Astrocyte (in vitro differentiated cells and primary cell): ENCODE measurements at places on chromosomes 1 and 21. TPM values are rescaled to one million over a fixed set of nuclear protein-coding genes. Genes with fewer than 3 reads are reported as not detected.

DNA sequence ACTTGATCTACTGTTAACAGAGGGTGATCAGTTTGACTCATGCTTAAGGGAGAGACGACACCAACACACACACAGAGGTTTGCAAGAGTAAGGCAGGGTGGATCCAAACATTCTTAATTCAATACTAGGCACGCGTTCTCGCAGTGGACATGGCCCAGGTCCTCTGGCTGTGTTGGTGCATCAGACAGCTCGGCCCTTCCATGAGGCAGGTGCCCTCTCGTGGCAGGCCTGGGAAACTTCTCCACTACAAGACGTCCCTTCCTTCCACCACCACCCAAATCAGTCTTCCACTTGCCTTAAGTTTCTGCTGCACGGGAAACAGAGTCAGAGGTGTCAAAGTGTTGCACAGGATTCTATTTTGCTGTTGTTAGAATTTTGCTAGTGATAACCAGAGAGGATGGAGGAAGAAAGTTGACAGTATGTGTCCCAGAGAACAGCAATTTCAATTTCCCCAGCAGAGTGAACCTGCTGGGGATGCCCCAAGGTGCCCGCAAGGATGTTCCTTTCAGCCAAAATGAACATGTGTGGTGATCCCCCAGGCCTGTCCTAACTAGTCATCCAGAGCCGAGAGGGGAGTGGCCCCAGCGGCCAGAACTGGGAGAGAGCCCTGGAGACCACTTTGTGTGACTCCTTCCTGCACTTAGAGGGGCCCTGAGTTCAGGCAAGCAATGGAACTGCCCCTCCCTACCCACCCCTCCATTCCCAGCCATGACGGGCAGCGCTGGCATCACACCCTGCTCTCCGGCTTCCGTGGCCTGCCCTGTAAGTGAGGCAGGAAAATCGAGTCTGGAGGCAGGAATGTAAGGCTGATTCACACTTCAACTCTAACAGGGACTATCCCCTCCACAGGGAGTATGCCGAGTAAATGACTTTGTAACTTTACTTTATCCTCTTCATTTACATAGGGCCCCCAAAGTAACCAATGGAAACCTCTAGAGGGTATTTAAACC is 34.8 kb downstream of the MX1 start:
- H3K27me3 ChIP-seq = no peaks in the 10 kb centered on the region

- H3K27me3 ChIP-seq = peaks cover 8% of the 10 kb centered on the region
- H3K27ac ChIP-seq = no peak overlapping the region
- no peaks in the 10 kb centered on the region for H3K36me3 ChIP-seq
- no peak overlapping the region for H3K4me3 ChIP-seq
Measured at GRCh38 chr1:230702934-230703678, 10.8 kb downstream of the AGT start.

- H3K36me3 ChIP-seq = no peaks in the 10 kb centered on the region
- DNase-seq = no peak
- H3K4me1 ChIP-seq = no peaks in the 10 kb centered on the region
Measured at GRCh38 chr1:90295534-90295933, 300.6 kb downstream of the ZNF326 start.

GRCh38 chr1:161119092-161119903 is 1.4 kb downstream of the NIT1 start:
- H3K4me3 ChIP-seq = peak overlapping the region; percentile 98
- H3K36me3 ChIP-seq = peaks cover 29% of the 10 kb centered on the region
- H3K4me1 ChIP-seq = peaks cover 29% of the 10 kb centered on the region
- peak overlapping the region; percentile 98 for H3K27ac ChIP-seq

Gene AGO1
- 34.1 and 35.1 TPM in 2 replicates for total RNA-seq

- no peaks in the 10 kb centered on the region for H3K36me3 ChIP-seq
- peaks cover 7% of the 10 kb centered on the region for H3K27me3 ChIP-seq
- H3K4me1 ChIP-seq = peaks cover 29% of the 10 kb centered on the region
- H3K4me3 ChIP-seq = no peak overlapping the region
Measured at GRCh38 chr1:31718327-31718897, 14.6 kb upstream of the COL16A1 start.

DNA sequence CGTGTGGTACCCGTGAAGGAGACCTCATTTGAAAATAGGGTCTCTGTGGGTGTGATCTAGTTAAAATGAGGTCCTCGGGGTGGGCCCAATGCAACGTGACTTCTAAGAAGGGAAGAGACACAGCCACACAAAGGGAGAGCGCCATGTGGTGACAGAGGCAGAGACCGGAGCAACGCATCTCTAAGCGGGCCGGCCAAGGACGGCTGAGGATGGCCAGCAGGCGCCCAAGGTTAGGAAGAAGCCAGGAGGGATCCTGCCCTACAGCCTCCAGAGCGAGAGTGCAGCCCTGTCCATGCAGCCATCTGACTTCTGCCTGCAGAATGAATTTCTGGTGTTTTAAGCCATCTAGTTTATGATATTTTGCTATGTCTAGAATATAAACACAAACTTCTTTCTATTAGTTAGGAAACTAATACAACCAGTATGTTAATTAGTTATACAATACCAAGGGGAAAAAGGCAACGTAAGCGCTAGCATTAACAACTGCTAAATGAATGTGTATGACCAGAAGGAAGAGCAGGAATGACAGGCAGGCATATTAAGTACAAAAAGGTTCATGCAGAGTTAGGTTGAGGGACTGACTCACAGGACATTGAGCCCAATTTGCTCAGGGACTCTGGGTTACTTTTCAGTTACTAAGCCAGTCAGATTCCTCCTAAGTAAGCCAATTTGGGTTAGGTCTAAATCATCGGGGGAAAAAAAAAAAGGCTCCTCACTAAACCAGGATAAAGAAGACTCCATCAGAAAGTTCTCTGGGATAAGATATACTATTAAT is 4.1 kb downstream of the CEP104 start:
- peaks cover 6% of the 10 kb centered on the region for H3K4me1 ChIP-seq
- H3K36me3 ChIP-seq = peaks cover 2% of the 10 kb centered on the region
- H3K27me3 ChIP-seq = no peaks in the 10 kb centered on the region
- no peak for DNase-seq

DNA sequence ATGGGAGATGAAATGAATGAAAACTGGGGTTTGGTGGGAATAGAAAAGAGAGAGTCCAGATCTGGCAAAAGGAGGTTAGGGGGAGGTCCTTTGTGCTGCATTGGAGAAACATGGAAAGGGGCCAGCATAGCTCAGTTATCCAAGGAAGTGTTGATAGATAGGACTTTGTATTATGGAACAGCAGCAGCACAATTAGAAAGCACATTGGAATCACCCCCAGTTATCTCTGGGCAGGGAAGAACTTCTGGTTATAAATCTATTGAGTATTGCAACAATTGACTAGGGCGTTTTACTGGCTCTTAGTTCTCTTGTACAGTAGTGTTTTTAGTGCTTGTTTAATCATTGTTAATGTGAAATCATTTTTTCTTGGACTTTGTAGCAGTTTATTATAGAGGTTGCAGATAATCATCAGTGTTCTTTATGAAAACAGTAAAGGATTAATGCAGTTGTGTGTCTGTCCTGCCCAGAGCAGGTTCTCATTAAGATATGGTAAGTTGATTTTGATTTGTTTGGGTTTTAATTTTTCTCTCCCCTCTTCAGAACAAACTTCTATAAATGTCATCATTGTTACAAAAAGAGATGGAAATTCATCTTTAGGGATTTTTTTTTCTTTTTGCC is 76.6 kb downstream of the NR5A2 start:
- peaks cover 1% of the 10 kb centered on the region for H3K27me3 ChIP-seq
- H3K4me3 ChIP-seq = no peak overlapping the region

Gene RIMS3
- 4.3 and 4.9 TPM in 2 replicates for total RNA-seq

Gene AKIRIN1
- total RNA-seq = 152 and 156 TPM in 2 replicates

GRCh38 chr1:230169454-230170152 is 102.6 kb downstream of the GALNT2 start:
- no peaks in the 10 kb centered on the region for H3K36me3 ChIP-seq
- H3K4me1 ChIP-seq = peaks cover 31% of the 10 kb centered on the region
- H3K4me3 ChIP-seq = no peak overlapping the region

Gene LAMC2
- total RNA-seq = 8.0 and 13.9 TPM in 2 replicates

Gene TLR5
- 1.1 and 1.2 TPM in 2 replicates for total RNA-seq

Gene CAMSAP2
- 45.6 and 49.4 TPM in 2 replicates for total RNA-seq

DNA sequence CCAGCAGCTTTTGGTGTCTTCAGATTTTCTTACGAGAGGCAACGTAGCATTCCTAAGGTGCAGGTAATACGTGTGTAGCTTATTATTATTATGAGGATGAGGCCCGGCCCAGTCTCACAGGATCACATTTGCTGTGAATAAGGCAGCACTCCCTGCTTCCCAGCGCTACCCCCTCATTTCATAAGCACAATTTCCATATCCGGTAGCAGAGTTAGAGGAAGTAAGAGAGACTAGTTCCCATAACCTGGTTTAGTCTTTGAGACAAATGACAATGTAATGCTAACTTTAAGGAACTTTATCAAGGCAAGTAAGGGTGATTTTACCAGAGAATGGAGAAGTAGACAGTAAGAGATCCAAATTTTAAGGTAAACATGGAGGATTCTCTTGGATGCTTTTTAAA is 14.6 kb upstream of the LMO4 start:
- peaks cover 3% of the 10 kb centered on the region for H3K27me3 ChIP-seq
- H3K4me1 ChIP-seq = no peaks in the 10 kb centered on the region
- DNase-seq = no peak
- no peak overlapping the region for H3K4me3 ChIP-seq

Gene KLF17
- total RNA-seq = 0.09 TPM in 1 of 2 replicates, not detected in the other

Gene UBE2U
- total RNA-seq = not detected in 2 replicates

Gene DAB1
- 0.91 and 1.6 TPM in 2 replicates for total RNA-seq

Gene CD5L
- not detected in 2 replicates for total RNA-seq

GRCh38 chr1:67724928-67725560 is 40.0 kb downstream of the GADD45A start:
- peaks cover 6% of the 10 kb centered on the region for H3K36me3 ChIP-seq
- peaks cover 52% of the 10 kb centered on the region for H3K4me1 ChIP-seq
- no peaks in the 10 kb centered on the region for H3K27me3 ChIP-seq

- H3K4me1 ChIP-seq = no peaks in the 10 kb centered on the region
- H3K4me3 ChIP-seq = no peak overlapping the region
- H3K36me3 ChIP-seq = no peaks in the 10 kb centered on the region
- H3K27me3 ChIP-seq = peaks cover 4% of the 10 kb centered on the region
- no peak for DNase-seq
Measured at GRCh38 chr21:34235514-34235913, 128.3 kb upstream of the KCNE2 start.

GRCh38 chr1:151837197-151837596 is 2.4 kb downstream of the C2CD4D start:
- no peak for DNase-seq
- H3K4me1 ChIP-seq = peaks cover 27% of the 10 kb centered on the region
- no peak overlapping the region for H3K27ac ChIP-seq
- H3K4me3 ChIP-seq = no peak overlapping the region
- H3K27me3 ChIP-seq = peaks cover 21% of the 10 kb centered on the region

DNA sequence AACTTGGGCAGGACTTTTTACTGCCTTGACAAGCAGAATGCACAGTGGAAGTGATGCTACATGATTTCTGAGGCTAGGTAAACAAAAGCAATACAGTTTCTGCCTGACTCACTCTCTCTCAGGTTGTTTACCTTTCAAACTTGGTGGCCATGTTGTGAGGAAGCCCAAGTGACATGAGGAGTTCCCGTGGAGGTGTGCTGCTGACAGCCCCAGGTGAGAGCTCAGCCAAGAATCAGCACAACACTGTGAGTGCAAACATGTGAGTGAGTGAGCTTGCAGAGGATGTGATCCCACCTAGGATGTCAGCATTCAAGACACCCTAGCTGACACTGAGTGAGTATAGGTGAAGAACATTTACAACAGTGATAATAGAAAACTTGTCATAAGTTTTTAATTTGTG is 71.1 kb upstream of the IFNAR2 start:
- H3K4me3 ChIP-seq = no peak overlapping the region
- H3K27ac ChIP-seq = no peak overlapping the region
- no peaks in the 10 kb centered on the region for H3K36me3 ChIP-seq
- no peaks in the 10 kb centered on the region for H3K4me1 ChIP-seq

GRCh38 chr1:201551096-201551495 is 12.2 kb downstream of the NAV1 start:
- DNase-seq = no peak
- H3K36me3 ChIP-seq = no peaks in the 10 kb centered on the region
- H3K27me3 ChIP-seq = no peaks in the 10 kb centered on the region
- H3K4me3 ChIP-seq = no peak overlapping the region
- H3K4me1 ChIP-seq = peaks cover 35% of the 10 kb centered on the region
- peak overlapping the region; percentile 82 for H3K27ac ChIP-seq

- no peak for DNase-seq
- no peak overlapping the region for H3K4me3 ChIP-seq
Measured at GRCh38 chr1:29471487-29472313, 235.4 kb downstream of the PTPRU start.

DNA sequence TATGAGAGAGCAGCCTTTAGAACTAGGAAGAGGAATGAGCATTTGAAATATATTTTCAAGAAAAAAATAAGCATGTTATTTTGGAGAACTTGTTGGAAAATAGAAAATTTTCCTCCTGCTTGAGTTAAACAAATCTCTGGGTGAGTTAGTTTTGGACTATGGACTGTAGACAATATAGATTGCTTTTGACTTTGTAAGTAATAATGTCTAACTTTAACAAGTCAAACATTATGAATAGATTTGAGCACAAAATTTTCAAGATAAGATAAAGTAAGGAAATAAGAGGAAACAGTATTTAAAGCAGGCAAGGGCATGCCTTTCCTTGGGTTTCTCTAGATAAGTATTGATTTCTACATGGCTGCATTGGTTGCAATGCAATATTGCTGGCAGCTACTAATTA is 360.8 kb downstream of the LMO4 start:
- peaks cover 15% of the 10 kb centered on the region for H3K4me1 ChIP-seq
- H3K36me3 ChIP-seq = no peaks in the 10 kb centered on the region
- H3K27me3 ChIP-seq = no peaks in the 10 kb centered on the region
- no peak overlapping the region for H3K4me3 ChIP-seq

DNA sequence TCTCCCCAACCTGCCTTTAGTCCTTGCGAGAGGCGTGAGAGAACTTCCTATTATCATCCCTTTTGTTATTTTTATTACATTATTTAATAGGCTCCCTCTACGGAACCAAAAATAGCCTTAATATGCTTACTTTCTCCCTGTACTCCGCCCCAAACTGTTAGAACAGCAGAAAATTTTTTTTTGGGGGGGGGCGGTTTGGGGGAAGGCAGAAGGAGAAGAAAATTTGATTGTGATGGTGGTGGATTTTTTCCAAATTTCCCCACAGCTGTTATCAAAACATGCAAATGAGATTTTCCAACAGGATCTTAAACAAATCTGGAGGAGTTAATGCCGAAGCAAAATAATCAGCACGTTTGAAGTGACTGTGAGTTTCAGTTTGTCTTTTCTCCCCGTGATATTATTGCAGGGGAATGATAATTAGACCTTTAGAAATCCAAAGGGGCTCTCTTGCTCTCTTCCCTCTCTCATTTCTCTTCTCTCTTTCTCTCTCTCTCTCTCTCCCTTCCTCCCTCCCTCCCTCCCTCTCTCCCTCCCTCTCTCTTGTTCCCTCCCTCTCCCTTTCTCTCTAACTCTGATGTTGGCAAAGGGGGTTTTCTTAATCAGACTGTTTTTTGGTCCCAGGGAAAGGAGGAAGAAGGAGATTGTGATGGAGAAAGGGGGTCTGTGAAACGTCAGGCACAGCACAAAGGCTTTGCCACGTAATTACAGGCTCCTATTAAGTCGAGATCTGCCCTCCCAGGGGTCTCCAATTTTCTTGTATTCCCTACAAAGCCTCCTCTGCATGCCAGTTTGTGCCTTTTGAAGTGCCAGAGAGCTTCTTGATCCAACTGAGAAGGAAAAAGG is 1.1 kb upstream of the PRRX1 start:
- H3K4me1 ChIP-seq = peaks cover 32% of the 10 kb centered on the region
- H3K36me3 ChIP-seq = no peaks in the 10 kb centered on the region
- peak overlapping the region; percentile 94 for H3K27ac ChIP-seq
- no peak for DNase-seq
- H3K27me3 ChIP-seq = no peaks in the 10 kb centered on the region
- peak overlapping the region; percentile 91 for H3K4me3 ChIP-seq
